ENCODE measurements at places on chromosomes 12 and 14. TPM values are rescaled to one million over a fixed set of nuclear protein-coding genes. Genes with fewer than 3 reads are reported as not detected.

GRCh38 chr14:103834956-103835355 lies 12.4 kb downstream of the PPP1R13B start:
- no peak for DNase-seq

- DNase-seq = no peak
These were observed 17.8 kb downstream of the FBXL14 start for GRCh38 chr12:1576410-1577241.

- DNase-seq = no peak
These were observed 44.5 kb downstream of the GTF2A1 start for GRCh38 chr14:81176241-81176640.

Gene KERA
- polyA plus RNA-seq = not detected

Gene PLEKHH1
- 0.16 TPM for polyA plus RNA-seq

Gene PLD4
- 0.05 TPM for polyA plus RNA-seq

All from BJ (cell line).